ENCODE measurements at places on chromosomes 12 and 14. TPM values are rescaled to one million over a fixed set of nuclear protein-coding genes. Genes with fewer than 3 reads are reported as not detected.

DNA sequence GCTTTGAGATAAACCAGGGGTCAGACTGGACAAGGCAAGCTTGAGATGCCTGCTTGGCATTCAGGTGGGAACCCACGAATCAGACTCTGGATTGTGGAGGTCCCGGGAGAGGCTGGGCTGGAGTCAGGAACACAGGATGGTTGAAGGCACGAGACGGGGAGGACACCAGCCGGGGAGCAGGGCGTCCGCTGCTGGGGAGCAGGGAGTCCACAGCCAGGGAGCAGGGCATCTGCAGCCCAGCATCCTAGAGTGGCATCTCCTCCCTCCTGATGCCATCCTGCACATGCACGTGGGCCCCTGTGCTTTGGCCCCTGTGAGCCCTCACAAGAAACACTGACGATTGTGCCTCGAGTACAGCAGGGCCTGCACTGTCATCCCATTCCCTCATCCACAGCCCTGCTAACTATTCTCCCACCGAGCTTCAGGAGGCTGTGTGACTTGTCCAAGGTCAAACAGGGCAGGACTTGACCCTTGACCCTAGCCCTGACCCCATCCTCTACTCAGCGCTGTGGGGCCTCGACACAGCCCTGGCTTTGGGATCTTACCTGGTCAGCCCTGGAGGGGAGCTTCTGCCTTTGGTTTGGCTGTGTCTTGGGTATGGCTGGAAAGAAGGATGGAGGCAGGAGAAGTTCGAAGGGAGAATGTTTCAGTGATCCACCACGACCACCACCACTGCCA is 45.1 kb downstream of the CFAP251 start:
- no peak for DNase-seq

DNA sequence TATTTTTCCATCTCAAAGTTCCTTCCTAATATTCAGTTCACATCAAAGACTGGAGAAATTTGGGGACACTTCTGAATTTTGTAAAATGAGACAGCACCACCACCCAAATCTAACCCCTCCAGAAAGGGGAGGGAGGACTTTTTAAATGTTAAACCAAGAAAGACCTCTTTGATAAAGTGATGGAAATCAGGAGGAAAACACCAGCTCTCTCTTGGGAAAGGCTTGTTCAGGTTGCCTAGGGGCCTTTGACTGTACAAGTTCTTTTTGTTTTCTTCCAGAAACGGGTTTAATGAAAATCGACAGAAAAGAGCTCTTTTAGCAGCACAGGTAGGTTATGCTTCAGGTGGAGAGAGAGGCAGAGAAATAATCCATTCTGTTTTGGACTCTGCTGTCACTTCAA is 112.3 kb downstream of the OTOGL start:
- DNase-seq: no peak

DNA sequence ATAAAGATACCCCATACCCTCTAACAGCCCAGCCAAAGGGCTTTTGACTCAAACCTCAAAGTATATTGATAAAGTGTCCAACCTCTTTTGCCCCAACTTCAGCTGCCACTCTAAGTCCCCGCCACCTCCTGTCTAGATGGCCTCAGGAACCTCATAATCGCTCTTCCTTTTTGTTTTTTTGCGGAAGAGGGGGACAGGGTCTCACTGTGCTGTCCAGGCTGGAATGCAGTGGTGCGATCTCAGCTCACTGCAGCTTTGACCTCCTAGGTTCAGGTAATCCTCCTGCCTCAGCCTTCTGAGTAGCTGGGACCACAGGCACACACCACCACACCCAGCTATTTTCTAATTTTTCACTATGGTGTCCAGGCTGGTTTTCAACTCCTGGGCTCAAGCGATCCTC is 60.3 kb downstream of the STX2 start:
- DNase-seq: no peak

GRCh38 chr14:89430391-89431236 is 13.6 kb upstream of the FOXN3 start:
- DNase-seq: peak; percentile 67

- no peak for DNase-seq
Observed at GRCh38 chr12:108911915-108912314, 32.0 kb downstream of the DAO start.

DNA sequence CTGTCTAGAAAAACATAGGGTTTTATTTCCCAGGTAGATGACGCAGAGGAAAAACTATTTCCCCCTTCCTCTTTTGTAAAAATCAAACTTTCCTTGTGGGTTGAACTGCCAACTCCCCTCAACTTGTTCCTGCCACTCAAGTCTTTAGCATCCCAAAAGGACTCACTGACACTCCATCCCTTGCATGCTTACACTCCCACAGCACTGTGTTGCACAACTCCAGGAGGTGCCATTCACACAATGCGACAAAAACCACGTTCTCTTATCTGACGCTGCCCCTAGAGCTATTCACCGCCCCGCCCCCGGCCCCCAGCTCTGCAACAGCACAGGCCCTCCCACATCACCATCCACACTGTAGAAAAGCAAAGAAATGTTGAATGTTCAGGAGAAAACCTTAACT is 16.9 kb upstream of the STON2 start:
- no peak for DNase-seq

DNA sequence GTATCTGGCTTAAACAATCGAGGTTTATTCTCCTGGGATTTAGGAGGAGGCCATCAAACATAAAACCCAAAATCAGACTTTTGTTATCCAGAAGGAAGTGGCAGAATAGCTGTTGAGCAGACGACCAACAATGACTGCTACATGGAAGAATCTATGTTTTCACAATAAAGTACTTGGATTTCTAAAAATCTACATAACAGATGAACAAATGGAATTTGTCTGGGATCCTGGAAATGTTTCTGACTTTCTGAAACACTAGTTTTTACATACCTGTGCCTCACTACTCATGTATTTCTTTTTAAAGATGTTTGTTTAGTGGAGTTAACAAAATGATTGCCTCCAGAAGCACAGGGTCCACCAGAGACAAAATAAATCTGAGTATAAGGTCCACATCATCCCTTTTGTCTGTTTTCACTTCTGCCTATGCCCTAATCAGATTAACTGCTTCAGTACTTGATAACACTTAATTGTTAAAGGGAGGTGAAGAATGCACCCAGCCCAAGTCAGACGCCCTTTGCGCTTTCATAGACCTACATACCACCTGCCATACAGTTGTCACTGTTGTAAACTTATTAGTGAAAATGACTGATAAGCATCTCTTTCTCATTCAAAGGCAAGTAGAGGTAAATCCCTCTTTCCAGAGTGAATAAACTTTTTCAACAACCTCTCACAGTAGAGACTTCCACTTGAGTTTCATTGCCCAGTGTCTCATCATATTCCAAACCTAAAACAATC is 164.6 kb downstream of the EGLN3 start:
- DNase-seq: no peak

DNA sequence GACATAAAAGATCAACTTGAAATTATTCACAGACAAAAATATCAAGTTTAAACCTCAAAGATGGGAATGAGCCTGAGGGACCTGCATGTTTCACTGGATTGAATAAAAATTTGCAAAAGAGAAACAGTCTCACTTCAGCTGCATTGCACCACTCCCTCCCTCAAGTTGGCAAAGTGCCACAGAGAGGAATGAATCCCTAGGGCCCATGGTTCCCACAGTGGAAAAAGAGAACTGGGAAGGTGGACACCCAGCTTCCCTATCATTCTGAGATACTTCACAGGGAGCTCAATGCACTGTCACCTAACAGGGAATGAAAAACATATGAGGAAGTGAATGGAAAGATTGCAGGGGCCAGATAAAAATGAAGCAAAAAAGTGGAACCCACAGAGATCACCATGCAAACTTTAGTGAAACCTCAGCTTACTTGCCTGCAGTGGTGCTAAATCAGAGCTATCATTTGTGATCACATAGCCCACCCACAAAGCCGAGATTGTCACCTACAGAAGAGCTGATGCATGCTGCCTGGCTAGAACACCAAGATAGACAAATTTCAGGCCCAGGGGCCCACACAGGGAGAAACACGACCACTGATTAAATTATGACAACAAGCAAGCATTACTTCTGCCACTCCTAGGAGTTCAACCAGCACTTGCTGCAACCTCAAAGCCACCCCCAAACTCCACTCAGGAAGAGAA is 911.3 kb downstream of the LRFN5 start:
- DNase-seq: no peak

- no peak for DNase-seq
Observed at GRCh38 chr12:5232291-5232690, 188.6 kb downstream of the KCNA5 start.

- DNase-seq: no peak
Observed at GRCh38 chr12:130457215-130457614, 119.5 kb downstream of the PIWIL1 start.

GRCh38 chr14:95075789-95076188 is 81.5 kb downstream of the DICER1 start:
- no peak for DNase-seq

DNA sequence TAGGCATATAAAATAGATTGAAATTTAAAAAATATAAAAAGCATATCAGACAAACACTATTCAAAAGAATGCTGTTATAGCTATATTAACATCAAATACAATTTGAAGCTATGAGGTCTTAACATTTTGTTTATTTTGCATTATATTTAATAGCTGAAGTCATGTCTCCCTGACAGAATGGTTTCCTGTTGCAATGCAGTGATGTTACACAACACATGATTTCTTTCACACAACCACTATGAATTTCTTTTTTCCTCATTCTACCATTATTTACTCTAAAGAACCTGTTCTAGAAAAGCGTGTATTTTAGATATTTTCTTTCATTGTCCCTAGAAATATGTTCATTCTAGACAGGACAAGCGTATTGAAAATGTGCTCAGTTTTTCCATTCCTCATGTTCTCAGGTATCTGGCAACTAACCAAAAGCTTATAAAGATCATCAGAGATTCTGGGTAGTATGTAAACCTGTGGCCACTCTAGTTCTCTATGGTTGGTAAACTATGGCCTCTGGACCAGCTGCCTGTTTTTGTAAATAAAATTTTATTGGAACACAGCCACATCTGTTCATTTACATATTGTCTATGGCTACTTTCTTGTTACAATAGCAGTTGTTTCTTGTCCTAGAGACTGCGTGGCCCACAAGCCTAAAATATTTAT is 183.8 kb downstream of the FOXA1 start:
- DNase-seq: no peak

DNA sequence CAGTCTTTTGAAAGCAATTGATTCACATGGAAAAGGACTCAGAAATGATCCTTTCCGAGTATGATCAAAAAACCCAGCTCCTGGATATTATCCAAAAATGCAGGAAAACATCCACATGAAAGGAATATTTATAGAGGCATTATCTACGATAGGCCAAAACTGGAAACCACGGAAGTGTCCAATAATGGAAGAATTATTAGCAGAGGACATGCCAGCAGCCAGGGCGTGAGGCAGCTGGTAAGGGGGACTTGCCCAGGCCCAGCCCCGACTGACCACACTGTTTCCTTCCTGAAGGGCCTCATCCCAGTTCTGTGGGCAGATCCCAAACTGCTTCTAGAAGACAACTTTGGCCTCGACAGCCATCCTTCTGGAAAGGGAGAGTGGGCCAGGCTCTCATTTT is 20.5 kb downstream of the ACTN1 start:
- no peak for DNase-seq

GRCh38 chr12:62934799-62935674 is at the start of gene PPM1H:
Gene PPM1H, minus strand, starts transcription at chr12:62935150. Its CDS starts 414 bp downstream, at chr12:62934736.
- no peak for DNase-seq

DNA sequence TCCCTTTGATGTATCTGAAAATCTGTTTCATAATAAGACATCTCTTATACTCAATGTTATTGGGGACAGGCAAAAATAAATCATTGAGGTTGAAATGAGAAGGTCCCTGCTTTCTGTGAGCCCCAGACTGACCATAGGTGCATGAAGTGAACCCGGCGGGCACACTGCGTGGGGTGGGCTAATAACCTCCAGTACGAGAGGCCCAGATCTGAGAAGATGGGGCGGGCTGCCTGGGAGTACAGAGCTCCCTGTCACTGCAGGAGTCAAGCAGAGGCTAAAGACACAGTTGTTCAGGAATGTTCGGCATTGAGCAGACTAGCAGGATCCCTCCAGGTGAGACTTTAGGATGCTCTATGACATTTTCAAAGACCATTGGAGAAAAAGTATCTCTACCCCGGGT is 244.6 kb downstream of the CHST11 start:
- no peak for DNase-seq

DNA sequence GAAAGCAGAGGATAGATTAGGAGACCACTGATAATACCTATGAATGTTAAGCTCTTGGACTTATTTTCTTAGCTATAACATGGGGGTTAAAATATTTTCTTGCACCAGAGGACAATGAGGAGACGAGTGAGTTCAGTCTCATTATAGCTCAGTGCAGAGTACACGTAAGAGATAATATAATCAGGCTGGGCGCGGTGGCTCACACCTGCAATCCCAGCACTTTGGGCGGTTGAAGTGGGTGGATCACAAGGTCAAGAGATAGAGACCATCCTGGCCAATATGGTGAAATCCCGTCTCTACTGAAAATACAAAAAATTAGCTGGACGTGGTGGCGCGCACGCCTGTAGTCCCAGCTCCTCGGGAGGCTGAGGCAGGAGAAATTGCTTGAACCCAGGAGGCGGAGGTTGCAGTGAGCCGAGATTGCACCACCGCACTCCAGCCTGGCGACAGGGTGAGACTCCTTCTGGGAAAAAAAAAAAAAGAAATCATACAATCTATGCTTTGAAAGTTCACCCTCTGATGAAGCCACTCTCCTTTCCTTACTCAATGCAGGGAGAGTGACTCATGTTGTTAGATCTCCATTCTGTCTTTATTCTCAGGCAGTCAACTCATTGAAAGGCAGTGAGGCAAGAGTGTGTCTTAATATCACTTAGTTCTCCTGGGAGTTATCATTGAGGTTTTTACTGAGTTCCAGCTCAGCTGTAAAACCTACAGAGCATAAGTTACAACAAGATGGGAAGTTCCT is 134.2 kb downstream of the SYNE2 start:
- peak; percentile 78 for DNase-seq

- DNase-seq: no peak
Observed at GRCh38 chr12:49987625-49988303, 15.0 kb downstream of the AQP6 start.

DNA sequence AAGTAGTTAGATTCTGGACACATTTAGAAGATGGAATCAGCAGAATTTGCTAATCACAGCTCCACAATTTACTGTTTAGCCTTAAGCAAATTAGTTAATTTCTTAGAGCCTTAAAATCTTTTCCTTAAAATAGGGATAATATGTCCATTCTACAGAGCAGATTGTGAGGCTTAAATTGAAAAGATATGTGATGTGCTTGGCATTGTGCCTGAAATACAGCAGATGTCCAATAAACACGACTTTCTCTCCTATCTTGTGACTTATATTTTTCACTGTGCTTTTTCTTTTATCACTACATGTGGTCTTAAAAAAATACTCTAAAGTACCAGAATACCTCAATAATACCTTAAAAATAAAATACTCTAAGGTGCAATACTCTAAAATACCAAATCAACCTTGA is 30.6 kb downstream of the CCER1 start:
- no peak for DNase-seq

- no peak for DNase-seq
Observed at GRCh38 chr12:52533686-52534470, 13.7 kb upstream of the KRT5 start.

- peak; percentile 77 for DNase-seq
Observed at GRCh38 chr14:99274346-99275221, 2.6 kb upstream of the BCL11B start.

Gene PTHLH
- 215 TPM for polyA plus RNA-seq

Gene SLC6A15
- 13.1 TPM for polyA plus RNA-seq

Gene SMCO2
- 1.1 TPM for polyA plus RNA-seq

Gene SLC5A8
- 0.06 TPM for polyA plus RNA-seq

Gene BRAP
- 9.7 TPM for polyA plus RNA-seq

Gene FGF6
- polyA plus RNA-seq: not detected

All from foreskin keratinocyte (primary cell).